Left colon (tissue), 2 donors: ENCODE measurements at places on chromosomes 6 and 20.
A peak's percentile ranks its signal among the peaks of the same experiment; 100 is the strongest.

GRCh38 chr6:133504761-133505160 is 263.6 kb downstream of the EYA4 start:
- no peak for DNase-seq

GRCh38 chr6:20464041-20464440 is 62.4 kb downstream of the E2F3 start:
- no peak for DNase-seq

GRCh38 chr6:85015396-85015990 is 251.1 kb upstream of the TBX18 start:
- peak; percentile 38 for DNase-seq

DNA sequence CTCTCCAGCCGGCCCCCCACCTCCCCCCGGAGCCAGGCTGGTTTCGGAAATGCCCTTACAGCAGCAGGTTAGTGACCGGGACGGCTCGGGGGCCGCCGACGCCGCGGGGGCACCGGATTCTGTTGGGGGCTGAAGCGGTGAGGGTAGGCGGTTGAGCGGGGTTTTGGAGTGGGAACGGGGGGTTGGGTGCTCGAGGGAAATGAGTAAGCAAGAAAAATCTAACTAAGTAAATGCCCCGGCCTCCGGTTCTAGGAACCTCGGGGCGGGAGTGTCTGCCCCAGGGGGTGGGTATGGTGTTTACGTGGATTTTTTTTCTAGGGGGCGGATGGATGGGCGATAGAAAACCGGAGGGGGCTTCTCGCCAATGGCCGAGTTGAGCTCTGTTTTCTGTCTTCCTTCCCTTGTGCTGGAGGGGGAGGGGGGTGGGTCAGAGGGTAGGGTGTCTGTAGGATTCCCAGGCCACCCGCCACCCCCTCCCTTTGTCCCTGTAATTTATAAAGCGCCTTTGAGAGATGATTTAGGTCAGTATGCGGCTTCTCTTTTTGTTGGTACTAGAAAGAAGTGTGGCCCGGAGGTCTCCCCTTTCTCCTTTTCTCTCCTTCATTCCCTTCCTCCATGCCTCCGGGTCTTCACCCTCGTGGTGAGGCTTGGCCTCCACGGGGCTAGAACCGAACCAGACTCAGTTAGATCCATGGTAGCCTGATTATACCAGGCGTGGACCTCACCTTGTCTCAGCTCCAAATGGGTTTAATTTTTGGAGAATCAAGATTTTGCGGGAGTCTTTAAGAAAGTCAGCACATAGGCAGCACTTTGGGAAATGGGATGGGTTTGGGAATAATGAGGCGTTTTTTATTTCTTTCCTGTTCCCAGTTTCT is 2.3 kb downstream of the E2F3 start:
- DNase-seq: no peak

DNA sequence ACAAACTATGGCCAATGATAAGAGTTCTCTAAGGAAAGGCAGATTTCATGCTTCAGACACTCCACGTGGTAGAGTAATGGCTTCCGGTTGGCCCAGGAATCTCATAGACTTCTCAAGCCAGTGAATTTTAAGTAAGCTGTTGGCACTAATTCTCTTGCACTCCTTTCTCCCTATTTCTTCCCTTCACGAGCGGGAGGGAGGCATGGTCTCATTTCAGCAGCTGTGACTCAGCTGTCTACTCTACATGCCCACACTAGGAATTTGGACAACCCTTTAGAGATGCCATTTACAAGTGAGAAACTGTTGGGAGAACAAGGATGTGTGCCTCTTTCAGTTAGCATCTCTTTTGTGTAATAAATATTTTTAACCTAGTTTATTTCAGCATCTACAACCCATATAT is 107.7 kb downstream of the PTPRK start:
- no peak for DNase-seq

- DNase-seq: no peak
These were observed 213.1 kb downstream of the RNF144B start for GRCh38 chr6:18600255-18600654.

- no peak for DNase-seq
These were observed 208.7 kb upstream of the PREP start for GRCh38 chr6:105611606-105612005.

GRCh38 chr6:108853077-108853476 is 4.9 kb downstream of the ARMC2 start:
- no peak for DNase-seq

GRCh38 chr6:3337521-3338350 is 79.0 kb downstream of the PSMG4 start:
- DNase-seq: no peak
